NCI-H2081 (cell line): ENCODE measurements at places on chromosomes 13 and 19.

- DNase-seq: no peak
Observed at GRCh38 chr19:35098413-35099049, 17.1 kb upstream of the FXYD3 start.

DNA sequence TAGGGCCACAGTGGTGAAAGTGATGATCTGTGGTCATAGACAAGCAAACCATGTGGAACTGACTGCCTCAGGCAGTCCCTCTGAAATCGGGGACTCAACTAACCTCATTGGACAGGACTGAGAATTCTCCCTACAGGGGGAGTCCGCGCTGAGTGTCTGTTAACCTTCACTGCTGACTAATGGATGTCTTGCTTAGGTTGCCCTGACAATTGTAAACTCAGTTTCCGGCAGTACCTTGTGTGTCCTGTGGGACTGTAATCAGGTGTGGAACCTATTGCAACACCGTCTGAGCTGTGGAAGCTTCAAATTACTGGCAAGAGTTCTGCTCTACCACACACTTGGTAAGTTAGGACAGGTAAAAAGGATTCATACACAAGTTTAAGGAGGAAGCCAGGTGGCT, 21.8 kb downstream of the ZNF77 start:
- DNase-seq: peak; percentile 56

- DNase-seq: no peak
Observed at GRCh38 chr13:31138515-31138914, 23.2 kb downstream of the HSPH1 start.

- no peak for DNase-seq
Observed at GRCh38 chr19:50728084-50728737, 5.0 kb downstream of the CLEC11A start.

- DNase-seq: no peak
Observed at GRCh38 chr13:113176280-113176679, 17.8 kb downstream of the PROZ start.
